ENCODE measurements at places on chromosomes 5 and 9. TPM values are rescaled to one million over a fixed set of nuclear protein-coding genes. Genes with fewer than 3 reads are reported as not detected.

DNA sequence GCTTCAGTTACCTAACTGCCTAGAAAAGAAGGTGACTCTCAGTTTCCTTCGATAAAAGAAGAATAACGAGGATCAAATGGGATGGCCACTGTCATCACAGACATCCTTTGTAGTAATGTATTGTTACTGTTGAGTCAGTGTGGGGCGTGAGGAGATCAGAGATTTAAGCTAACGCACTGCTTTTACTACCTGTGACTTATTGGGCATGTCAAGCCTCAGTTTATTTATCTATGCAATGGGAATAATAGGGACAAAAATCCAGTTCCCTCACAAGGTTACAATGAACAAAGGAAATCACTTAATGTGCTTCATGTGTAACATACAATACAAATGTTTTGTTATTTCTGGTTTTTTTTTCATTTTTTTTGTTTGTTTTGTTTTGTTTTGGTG is 255 bp upstream of the TRPM6 start:
- peaks cover 28% of the 10 kb centered on the region for H3K27me3 ChIP-seq
- peak overlapping the region; percentile 86 for H3K4me3 ChIP-seq
- DNase-seq = no peak
- H3K27ac ChIP-seq = no peak overlapping the region
- peaks cover 15% of the 10 kb centered on the region for H3K36me3 ChIP-seq
- H3K4me1 ChIP-seq = no peaks in the 10 kb centered on the region

- H3K36me3 ChIP-seq = no peaks in the 10 kb centered on the region
- no peaks in the 10 kb centered on the region for H3K27me3 ChIP-seq
- H3K4me3 ChIP-seq = no peak overlapping the region
- no peak overlapping the region for H3K27ac ChIP-seq
Observed at GRCh38 chr9:1759009-1759408, 256.1 kb upstream of the SMARCA2 start.

DNA sequence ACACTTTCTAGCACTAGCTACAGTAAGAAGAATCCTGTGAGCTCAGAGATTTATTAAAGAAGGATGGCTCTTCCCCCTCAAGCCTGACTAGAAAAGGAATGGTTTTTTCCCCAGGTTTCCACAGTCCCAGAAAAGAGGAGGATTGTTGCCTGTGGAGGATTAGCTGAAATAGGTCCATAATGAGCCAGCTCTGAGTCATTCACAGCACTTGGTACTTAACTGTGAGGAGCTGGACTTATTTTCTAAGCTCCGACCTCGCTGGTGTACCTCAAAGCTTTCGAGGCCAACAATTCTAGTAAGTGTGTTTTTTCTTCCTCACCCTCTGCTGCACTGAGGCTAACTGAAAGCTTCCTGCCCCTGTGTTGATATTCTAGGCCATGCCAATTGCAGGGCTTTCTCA is 222.5 kb upstream of the IL12B start:
- no peak for DNase-seq
- no peaks in the 10 kb centered on the region for H3K27me3 ChIP-seq
- H3K27ac ChIP-seq = no peak overlapping the region
- H3K4me3 ChIP-seq = no peak overlapping the region

GRCh38 chr5:91272858-91273257 is 110.3 kb downstream of the ARRDC3 start:
- H3K4me1 ChIP-seq = no peaks in the 10 kb centered on the region
- no peak for DNase-seq
- no peak overlapping the region for H3K27ac ChIP-seq
- no peak overlapping the region for H3K4me3 ChIP-seq
- H3K27me3 ChIP-seq = no peaks in the 10 kb centered on the region
- no peaks in the 10 kb centered on the region for H3K36me3 ChIP-seq

Gene TAF11L5
- total RNA-seq = not detected

Gene DMRTA1
- 2.8 TPM for total RNA-seq

Gene PCDHGC5
- 1.5 TPM for total RNA-seq

DNA sequence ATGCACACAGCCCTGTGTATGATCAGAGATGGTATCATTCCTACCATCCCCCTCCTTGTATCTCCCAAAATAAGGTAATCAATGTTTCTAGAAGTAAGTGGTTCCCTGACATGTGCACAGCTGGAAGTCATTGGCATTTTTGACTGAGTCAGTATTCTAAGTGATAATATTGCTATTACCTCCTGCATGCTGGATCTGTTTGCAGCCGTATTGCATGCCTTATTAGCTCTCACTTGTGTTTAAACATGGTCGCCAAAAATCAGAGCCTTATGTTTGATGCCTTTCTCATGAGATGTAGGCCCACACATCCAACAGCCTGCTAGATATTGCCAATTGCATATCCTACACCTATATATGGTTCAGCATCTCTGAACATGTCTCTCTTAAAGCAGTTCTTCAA is 254.3 kb downstream of the CDH12 start:
- no peak overlapping the region for H3K4me3 ChIP-seq
- no peak overlapping the region for H3K27ac ChIP-seq
- DNase-seq = no peak
- H3K4me1 ChIP-seq = no peaks in the 10 kb centered on the region

Gene SLIT3
- total RNA-seq = not detected

Gene AJM1
- total RNA-seq = 3.2 TPM

Gene RANBP17
- 117 TPM for total RNA-seq

Gene C5orf58
- total RNA-seq = not detected

DNA sequence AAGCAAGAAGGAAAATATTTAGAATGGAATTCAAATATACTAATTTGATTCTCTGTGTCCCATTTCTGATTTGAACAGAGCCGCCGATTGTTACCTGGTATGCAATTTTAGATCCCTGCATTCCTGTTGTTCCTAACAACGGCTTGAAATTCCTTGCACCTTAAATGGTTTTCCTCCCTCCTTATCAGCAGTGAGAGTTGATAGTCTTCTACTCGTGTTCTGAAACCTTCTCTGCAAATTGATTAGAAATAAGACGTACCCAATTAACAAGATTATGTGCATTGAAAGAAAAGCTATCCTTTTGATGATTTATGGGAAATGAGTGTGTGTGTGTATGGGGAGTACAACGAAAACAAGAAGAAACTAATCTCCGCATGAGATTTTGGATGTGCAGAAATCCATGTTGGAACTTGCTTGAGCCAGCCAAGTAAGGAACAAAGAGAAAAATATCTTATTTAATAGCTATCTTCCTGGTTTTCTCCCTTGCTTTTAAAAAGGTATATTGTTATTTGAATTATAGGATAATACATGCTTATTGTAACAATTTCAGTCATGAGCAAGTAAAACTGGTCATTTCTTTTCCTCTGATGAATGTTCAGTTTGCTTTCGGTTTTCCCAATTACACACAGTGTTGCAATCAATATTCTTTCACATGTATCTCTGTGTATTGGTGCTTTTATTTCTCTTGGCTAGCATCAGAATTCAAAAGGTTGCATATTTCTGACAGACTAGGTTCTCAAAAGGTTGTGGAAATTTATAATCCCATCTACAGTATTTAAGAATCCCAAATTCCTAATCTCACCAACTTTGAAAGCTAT is 211.1 kb upstream of the ACTBL2 start:
- H3K4me1 ChIP-seq = peaks cover 53% of the 10 kb centered on the region
- no peaks in the 10 kb centered on the region for H3K27me3 ChIP-seq
- H3K27ac ChIP-seq = peak overlapping the region; percentile 98
- H3K36me3 ChIP-seq = peaks cover 18% of the 10 kb centered on the region
- DNase-seq = peak; percentile 8

DNA sequence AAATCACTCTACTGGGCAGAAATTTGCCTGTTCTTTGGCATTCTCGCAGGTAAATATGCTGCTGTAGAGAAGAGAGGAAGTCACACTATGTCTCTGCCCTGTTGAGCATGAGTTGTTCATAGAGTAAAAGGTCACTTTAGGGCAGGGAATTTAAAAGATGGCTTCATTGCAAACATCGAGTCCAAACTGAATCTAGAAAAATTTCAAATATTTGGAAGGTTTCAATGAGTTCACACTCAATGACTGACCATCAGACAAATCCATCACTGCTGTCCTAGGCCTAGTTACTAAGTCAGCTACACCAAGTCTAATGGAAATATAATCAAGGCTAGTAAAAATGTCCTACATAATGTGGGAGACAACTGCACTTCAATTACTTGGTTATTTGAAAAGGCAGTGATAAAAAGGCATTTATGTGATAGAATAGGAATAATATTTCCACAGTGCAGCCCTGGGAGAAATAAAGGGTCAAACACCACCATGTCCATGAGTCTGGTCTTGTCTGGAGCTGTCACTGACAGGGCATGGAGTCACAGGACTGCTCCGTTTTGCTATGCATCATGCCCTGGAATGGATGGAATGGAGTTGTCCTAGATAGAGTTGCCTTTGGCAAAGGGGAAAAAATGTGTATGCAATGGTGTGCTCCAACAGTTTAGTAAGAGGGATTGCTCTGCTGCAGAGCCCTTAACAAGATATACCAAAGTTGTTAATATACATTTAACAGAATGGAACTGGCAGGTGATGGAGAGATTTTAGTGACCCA is 218.5 kb upstream of the DAPK1 start:
- H3K4me3 ChIP-seq = no peak overlapping the region
- H3K36me3 ChIP-seq = no peaks in the 10 kb centered on the region
- peaks cover 70% of the 10 kb centered on the region for H3K27me3 ChIP-seq
- no peaks in the 10 kb centered on the region for H3K4me1 ChIP-seq
- DNase-seq = no peak

Gene BAAT
- total RNA-seq = 18.6 TPM

- H3K27ac ChIP-seq = no peak overlapping the region
- H3K4me1 ChIP-seq = peaks cover 25% of the 10 kb centered on the region
- no peak overlapping the region for H3K4me3 ChIP-seq
Observed at GRCh38 chr5:1934801-1935429, 52.2 kb upstream of the IRX4 start.

- no peak for DNase-seq
- no peaks in the 10 kb centered on the region for H3K27me3 ChIP-seq
- H3K4me3 ChIP-seq = no peak overlapping the region
- H3K4me1 ChIP-seq = no peaks in the 10 kb centered on the region
- no peaks in the 10 kb centered on the region for H3K36me3 ChIP-seq
Observed at GRCh38 chr9:2634818-2635217, 13.2 kb downstream of the VLDLR start.

Gene IL5
- not detected for total RNA-seq

- no peak for DNase-seq
- no peak overlapping the region for H3K27ac ChIP-seq
- no peaks in the 10 kb centered on the region for H3K27me3 ChIP-seq
- no peak overlapping the region for H3K4me3 ChIP-seq
- H3K36me3 ChIP-seq = no peaks in the 10 kb centered on the region
Observed at GRCh38 chr9:134955156-134955555, 37.4 kb upstream of the FCN1 start.

DNA sequence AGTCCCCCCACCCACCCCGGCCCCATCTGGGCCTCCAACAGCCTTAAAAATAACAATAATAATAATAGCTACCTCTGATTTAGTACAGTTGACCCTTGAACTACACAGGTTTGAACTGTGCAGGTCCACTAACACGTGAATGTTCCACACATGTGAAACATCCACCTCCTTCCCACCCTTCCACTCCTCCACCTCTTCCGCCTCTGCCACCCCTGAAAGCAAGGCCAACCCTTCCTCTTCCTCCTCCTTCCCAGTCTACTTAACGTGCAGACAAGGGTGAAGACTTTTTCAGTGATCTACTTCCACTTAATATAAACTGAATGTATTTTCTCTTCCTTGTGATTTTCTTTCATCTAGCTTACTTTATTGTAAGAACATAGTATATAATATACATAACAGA is 10.8 kb downstream of the PDGFRB start:
- H3K27ac ChIP-seq = no peak overlapping the region
- no peak for DNase-seq
- no peak overlapping the region for H3K4me3 ChIP-seq
- H3K36me3 ChIP-seq = peaks cover 5% of the 10 kb centered on the region

DNA sequence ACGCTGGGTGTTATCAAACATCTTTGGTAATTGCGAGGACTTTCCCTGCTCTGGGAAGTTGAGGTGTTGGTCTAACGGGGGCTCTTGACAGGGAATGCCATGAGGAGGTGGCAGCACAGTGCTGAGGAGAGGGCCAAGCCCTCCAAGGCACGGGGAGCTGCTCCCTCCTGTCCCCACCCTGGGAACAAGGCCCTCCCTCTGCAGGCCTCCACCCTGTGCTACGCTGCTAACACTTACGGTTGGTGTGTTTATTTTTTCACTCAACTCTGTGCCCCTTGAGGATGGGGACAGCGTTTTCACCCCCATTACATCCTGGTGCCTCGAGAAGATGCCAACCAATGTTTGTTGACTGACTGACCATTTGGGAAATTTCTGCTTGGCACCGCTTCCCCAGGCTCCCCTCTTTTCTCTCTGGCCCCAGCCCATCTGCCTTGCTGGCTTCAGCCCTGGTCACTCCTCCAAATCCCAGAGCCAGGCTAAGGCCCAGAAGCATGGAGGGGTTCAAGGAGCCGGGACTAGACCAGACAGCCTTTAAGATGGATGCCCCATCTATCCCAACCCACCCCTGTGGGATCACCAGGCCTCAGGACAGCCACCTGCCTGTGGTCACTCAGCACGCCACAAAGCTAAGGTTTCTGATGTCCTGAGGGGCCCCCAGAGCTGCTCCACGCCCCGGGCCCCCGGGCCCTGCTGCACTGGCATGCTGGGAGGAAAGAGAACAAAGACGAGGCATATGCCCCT is 125.7 kb downstream of the BARX1 start:
- H3K27ac ChIP-seq = no peak overlapping the region
- no peaks in the 10 kb centered on the region for H3K36me3 ChIP-seq
- no peak for DNase-seq
- no peak overlapping the region for H3K4me3 ChIP-seq
- peaks cover 42% of the 10 kb centered on the region for H3K27me3 ChIP-seq

Gene NDUFB6
- 49.6 TPM for total RNA-seq

- H3K27ac ChIP-seq = no peak overlapping the region
- H3K36me3 ChIP-seq = no peaks in the 10 kb centered on the region
- H3K27me3 ChIP-seq = no peaks in the 10 kb centered on the region
- H3K4me3 ChIP-seq = no peak overlapping the region
- no peak for DNase-seq
- peaks cover 10% of the 10 kb centered on the region for H3K4me1 ChIP-seq
Observed at GRCh38 chr5:87432460-87432859, 19.7 kb upstream of the CCNH start.

- H3K4me3 ChIP-seq = no peak overlapping the region
- H3K27me3 ChIP-seq = peaks cover 38% of the 10 kb centered on the region
- peak; percentile 49 for DNase-seq
- H3K36me3 ChIP-seq = no peaks in the 10 kb centered on the region
- no peak overlapping the region for H3K27ac ChIP-seq
Observed at GRCh38 chr5:151288180-151288579, 15.4 kb downstream of the SLC36A3 start.

Gene PCDHGA12
- 2.9 TPM for total RNA-seq

Gene SLC36A2
- not detected for total RNA-seq
